Stimulated activated CD4-positive, alpha-beta T cell treated with anti-CD3 and anti-CD28 coated beads, TNF-alpha, amount 100 ng/mL, for 48 hours (primary cell): ENCODE measurements at places on chromosomes 12 and 14.

DNA sequence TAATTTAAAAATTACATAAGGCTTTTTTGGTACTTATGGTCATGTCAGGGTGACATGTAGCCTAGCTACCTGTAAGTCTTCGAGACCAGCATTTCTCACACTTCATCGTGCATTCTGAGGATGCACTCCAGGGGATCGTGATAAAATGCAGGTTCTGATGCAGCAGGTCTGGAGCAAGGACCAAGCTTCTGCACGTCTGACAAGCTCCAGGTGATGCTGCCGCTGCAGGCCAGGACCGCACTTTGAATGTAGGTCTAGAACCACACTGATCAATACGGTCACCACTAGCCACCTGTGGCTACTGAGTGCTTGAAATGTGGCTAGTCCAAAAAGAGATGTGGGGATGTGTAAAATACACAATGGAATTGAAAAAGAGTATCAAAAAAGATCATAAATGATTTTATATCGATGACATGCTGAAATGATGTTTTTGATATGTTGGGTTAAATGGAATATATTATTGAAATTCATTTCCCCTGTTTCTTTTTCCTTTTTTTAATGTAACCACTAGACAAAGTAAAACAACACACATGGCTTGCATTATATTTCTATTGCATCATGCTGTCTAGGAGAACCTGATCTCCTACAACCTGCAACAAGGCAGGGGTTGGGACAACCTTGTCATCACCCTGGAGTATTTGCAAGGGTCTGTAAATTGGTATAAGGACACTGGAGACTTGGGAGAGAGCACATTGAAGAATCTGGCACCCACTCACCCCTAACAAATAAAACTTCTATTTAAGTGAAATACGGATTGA is 142.4 kb downstream of the DPF3 start:
- no peak for DNase-seq

DNA sequence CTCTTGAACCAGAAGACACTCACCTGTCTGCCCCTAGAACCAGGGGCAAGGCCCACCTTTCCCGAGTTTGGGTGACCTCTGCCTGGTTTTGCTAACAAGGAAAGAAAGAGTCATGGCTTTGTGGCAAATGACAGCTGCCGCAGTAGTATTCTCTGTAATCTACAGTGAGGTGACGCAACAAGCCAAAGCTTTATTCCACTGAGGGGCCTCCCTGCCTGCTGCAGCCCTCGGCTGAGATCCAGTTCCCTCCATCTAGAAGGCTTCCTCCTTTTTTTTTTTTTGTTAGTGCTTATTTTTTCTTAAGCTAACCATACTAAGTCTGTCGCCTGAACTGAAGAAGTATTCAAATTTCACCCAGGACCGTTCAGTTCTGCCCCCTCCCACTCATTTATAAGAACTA is 142.3 kb upstream of the TMCC3 start:
- no peak for DNase-seq

DNA sequence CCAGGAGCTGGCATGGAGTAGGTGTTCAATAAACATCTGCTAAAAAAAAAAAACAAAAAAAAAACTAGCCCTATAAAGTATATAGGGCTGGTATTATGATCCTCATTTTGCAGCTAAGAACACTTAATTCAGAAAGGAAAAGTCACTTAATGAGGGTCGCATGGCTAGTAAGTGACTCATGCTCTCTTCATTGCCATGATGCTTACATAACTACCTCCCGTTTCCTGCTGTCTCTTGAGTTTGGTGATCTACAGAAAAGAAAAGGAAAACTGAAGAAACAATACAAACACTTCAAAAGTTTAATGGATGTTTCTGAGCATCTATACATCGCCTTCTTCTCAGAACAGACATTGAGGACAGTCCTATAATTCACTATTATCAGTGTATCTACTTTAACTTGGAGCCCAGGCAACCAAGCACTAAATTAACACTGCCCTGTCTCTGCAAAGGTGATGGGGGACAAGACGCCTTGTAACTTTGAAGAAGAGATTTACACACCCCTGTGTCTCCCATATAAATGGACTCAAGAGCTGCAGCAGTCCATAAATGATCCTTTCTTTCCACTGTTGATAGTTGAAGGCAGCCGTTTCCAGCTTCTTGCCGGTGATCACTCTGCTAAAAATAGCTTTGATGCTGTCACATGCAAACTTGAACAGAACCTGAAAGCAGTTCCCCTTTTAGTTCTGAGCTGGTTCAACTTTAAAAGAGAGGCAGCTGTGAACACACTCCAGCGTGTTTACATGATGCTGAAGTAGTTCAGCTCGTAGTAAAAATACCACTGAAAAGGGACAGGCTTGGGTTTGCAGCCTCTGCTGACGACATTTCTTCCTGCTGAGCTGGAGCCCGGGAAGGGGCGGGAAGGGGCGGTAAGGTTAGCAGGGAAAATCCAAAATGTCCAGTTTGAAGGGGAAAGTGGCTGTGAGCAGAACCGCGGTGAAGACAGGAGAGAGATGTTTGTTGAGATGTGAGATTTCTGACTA is 113.3 kb downstream of the FOXN3 start:
- no peak for DNase-seq

DNA sequence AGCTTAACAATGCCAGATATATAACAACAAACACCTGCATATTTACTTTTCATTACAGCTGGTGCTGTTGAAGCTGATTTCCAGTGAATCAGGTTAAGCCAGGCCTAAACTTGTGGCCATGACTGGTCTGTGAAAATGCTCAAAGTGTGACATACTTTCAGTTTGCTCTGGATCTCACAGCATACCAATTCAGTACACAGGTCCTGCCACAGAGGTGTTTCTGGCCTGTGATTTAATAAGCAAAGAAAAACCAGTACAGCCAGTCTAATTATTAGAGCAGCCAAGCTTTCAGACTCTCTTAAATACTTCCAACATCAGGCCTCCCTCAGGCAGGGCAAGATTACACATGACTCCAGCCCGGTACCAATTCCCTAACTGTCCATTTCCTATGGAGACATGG is 27.4 kb upstream of the TMCC3 start:
- DNase-seq: no peak

DNA sequence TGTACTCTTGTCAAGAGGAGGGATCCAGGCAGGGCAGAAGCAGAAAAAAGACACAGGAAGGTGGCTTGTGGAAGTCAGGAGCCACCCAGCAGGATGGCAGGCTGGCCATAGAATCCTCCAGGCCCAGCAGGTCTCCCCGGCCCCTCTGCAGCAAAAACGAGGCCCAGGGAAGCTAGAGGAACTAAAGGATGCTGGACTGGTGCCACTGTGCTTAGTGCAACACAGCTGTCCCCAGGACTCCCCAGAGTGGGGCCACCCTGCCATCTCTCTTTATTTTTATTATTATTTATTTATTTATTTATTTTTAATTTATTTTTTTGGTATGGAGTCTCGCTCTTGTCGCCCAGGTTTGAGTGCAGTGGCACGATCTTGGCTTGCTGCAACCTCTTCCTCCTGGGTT is 54.1 kb downstream of the PITPNM2 start:
- DNase-seq: no peak

DNA sequence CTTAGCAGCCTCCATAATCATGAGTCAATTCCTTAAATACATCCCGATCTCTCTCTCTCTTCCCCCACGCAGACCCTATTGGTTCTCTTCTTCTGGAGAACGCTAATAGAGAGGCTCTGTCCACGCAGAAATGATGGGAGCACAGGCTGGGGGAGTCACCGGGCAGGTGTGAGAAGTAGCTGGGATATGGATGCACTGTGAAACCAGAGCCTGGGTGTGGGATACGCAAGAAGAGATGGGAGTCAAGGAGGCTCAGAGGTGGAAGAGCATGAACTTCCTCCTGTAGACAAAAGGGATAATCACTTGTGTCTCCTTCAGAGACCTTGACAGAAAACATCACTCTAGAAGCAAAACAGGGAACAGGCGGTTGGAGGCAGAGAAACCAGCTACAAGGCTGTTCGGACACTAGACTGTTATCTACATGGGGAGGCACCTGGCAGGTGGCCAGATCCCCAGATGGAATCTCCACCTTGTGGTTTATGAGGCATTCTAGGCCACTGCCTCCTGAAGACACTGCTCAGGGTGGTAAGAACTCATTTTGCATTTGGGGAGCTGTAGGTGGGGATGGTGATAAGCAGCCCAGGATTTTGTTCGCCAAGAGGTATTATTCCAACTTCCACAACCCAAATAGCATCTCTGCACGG is 7.2 kb upstream of the SELPLG start:
- no peak for DNase-seq

GRCh38 chr12:25979059-25979458 is 20.6 kb downstream of the RASSF8 start:
- no peak for DNase-seq

DNA sequence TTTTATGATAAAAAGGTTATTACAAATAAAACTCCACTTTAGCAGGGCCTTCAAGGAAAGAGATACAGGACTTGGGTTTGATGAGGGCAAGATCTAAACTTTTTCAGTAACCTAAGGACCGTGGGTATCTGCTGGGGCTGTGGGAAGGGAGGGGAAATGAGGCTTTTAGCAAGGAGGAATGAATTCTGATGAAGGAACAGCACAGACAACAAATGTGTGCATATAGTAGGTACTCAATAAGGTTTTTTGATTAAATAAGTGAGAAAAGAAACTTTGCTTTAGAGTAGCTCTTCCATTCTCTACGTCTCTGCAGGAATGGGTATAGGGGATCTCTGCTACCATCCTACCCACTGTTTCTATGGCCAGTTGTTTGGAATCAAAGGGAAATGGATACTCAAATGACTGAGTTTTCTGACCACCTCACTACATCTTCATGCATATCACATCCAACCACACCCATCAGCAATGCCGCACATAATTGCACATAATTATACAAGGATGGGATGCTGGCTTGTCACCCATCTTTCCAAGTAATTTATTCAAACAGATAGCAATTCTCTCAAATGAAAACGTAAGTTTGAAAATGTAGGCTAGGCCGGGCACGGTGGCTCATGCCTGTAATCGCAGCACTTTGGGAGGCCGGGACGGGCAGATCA is 59.5 kb upstream of the GTF2A1 start:
- no peak for DNase-seq

DNA sequence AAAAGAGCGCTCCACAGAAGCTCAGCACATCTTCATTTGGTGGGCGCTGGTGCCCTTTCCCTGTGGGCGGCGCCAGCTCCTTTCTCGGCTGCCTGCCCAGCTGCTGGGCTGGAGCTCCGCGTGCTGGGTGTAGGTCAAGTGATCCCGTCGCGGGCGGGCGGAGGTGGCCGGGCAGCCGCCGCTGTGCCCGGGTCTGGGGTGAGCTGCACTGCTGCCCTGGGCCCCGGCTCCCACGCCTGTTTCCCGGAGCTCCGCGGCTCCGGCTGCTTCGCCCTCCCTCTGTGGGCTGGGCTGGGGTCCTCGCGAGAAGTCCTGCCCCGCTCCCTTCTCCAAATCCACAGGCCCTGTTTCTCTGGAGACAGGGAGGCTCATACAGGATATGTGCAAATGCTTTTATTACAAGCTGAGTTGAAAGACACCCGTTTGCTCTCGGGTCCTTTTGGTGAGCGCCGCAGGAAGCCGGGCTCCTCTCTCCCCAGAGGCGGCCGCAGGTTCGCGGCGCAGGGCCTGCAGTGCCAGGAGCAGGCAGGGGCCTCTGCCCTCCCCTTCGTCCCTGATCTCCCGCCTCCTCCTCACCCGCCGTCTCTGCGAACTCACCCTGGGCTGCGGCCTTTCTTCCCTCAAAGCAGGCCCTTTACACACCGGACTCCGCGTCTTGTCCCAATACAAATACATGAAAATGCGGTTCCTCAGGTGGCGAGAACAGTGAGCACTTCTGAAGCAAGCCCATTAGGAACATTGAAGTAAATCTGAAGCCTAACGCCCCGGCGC is 67.8 kb upstream of the CAPRIN2 start:
- DNase-seq: no peak

GRCh38 chr12:51970904-51971646 is 19.6 kb downstream of the ACVR1B start:
- no peak for DNase-seq

DNA sequence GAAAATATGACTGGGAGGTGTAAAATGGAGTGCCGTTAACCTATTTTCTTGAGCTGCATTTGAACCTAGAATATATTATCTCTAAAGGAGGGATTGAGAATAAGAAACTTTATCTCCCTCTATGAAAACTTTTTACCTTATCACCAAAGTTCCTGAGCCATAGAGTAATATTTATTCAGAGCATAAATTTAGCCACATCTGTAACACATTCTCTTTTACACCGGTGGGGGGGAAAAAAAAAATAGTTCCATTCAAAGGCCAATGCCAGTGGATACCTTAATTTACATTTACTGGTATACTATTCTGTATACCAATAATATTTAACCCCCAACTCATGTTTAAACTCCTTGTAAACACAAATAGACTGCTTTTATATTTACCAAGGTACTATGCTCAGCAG is 21.7 kb downstream of the CERS5 start:
- no peak for DNase-seq

DNA sequence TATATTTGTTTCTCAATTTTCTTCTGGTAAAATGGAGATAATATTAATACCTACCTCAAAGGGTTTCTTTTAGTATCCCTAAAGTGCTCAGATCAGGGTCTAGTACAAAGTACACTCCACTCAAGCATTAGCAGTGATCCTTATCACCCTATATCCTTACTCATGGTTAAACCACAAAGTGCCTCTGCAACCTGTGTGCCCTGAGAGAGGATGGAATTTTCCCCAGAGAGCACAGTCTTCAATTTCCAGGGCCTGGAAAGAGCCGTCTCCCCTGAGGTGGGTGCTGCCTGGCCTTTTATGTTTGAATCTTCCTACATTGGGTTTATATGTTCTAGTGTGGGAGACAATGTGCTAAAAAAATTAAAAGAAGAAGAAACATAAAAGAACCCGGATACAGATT is 183.1 kb upstream of the FBXO33 start:
- no peak for DNase-seq

DNA sequence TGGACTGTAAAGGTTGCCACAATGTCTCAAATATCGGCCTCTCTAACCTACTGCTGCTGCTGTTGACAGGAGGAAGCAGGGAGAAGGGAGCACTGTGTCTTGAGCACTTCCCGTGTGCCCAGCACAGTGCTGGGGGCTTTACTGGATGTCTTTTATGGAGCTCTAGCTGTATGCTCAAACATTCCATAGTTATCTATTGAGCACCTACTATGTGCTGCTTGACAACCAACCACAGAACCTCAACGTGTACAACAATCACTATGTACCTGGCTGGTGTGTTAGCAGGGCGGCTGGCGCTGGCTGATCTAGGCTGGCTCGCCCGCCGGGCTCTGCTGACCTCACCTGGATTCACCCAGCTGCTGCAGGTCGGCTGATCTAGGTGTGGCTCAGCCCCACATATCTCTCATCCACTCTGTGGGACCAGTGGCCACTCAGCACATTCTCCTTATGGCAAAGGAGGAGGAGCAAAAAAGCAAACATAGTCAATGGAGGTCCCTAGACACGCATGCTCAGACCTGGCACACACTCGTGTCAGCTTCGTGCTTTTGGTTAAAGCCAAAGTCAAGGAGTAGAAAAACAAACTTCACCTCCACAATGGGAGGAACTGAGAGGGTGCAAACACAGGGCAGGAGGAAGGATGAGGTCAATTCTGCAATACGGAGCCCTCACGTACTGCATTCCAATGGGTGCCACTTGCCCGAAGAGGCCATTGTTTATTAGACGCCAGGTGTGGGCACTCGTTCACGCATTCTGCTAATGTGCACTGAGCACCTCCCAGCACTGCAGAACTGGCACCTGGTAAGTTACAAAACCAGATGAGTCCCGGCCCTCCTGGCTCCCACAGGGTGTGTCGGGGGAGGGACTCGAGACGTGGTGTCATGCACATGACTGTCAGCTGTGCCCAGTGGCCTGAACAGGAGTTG is 147.2 kb downstream of the SCARB1 start:
- DNase-seq: no peak

GRCh38 chr14:80996049-80996901 is 40.9 kb downstream of the TSHR start:
- no peak for DNase-seq

- DNase-seq: no peak
Observed at GRCh38 chr14:76880449-76880848, 54.2 kb downstream of the LRRC74A start.

- DNase-seq: no peak
Observed at GRCh38 chr12:47530050-47530449, 175.8 kb downstream of the RPAP3 start.
